ENCODE measurements at places on chromosomes 5 and 9. TPM values are rescaled to one million over a fixed set of nuclear protein-coding genes. Genes with fewer than 3 reads are reported as not detected.

PDE6A gene
- 3.2 TPM for total RNA-seq

PLAC8L1 gene
- 4.4 TPM for total RNA-seq

TNFSF15 gene
- total RNA-seq, result 0.06 TPM

PHF24 gene
- 93.3 TPM for total RNA-seq

BARHL1 gene
- not detected for total RNA-seq

ARHGEF39 gene
- 2.2 TPM for total RNA-seq

NEUROG1 gene
- not detected for total RNA-seq

DNA sequence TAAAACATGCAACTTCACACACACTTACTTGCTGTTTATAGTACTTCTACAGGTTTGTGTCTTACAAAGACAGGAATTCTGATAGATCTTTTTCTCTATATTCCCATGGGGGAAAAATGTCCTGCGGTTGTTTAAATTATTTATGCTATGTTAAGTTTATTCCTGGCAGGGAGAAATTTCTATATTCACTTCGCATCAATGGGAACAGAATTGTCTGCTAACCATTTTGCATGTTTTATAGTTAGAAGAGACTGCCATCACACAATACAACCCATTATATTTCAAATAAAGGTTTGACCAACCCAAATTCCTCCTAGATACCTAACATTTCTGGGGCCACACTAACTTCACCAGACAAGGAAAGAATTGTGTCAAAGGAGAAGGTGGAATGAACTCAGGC, 110.0 kb upstream of the PRR16 start:
- H3K27ac ChIP-seq, result no peak overlapping the region
- H3K36me3 ChIP-seq, result no peaks in the 10 kb centered on the region
- no peak overlapping the region for H3K4me3 ChIP-seq
- no peaks in the 10 kb centered on the region for H3K4me1 ChIP-seq

DNA sequence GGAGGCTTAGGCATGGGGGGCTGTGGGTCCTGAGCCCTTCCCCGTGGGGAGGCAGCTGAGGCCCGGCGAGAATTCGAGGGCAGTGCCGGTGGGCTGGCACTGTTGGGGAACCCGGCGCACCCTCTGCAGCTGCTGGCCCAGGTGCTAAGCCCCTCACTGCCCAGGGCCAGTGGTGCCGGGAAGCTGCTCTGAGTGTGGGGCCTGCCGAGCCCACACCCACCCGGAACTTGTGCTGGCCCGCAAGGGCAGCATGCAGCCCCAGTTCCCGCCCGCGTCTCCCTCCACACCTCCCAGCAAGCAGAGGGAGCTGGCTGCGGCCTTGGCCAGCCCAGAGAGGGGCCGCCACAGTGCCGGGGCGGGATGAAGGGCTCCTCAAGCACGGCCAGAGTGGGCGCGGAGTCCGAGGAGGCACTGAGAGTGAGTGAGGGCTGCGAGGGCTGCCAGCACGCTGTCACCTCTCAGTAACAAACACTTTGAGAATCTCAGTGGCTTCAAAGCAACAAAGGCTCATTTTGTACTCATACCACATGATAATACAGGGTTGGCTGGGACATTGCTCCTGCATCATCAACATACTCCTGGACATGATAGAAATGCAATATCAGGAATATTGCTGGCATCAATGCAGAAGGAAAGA, 265.7 kb upstream of the ANKRD55 start:
- H3K36me3 ChIP-seq, result no peaks in the 10 kb centered on the region
- no peak overlapping the region for H3K27ac ChIP-seq
- no peak overlapping the region for H3K4me3 ChIP-seq
- no peak for DNase-seq
- peaks cover 4% of the 10 kb centered on the region for H3K4me1 ChIP-seq

DNA sequence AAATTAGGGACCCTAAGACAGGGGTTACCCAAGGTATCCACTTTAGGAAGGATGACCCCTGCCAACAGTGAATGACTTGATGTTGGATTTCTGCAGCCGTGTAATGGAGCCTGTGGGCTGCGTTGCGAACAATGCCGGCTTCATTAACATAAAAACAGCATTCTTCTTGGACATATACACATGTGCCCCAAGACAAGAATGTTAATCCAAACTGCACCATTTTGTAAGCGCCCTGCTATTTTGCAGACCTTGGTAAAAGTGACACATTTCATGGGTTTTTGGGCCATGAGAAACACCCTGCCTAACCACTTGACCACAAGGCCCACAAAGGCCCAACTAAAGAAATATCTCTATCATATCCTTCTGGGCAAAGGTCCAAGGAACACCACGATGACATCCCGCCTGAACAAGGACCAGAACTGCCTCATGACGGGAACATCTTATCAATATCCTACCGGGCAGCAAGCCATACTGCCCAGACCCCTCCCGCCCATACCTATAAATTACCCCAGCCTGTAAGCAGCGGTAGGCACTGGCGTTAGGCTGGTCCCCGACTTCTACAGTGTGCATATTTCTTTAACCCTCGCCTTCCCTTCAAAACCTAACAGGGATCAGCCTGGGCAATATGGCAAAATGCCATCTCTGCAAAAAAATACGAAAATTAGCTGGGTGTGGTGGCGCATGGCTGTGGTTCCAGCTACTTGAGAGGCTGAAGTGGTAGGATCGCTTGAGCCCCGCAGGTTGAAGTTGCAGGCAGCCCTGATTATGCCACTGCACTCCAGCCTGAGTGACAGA, 9.7 kb upstream of the PDCD1LG2 start:
- peak overlapping the region; percentile 69 for H3K27ac ChIP-seq
- H3K27me3 ChIP-seq, result no peaks in the 10 kb centered on the region
- H3K4me3 ChIP-seq, result no peak overlapping the region

- no peak overlapping the region for H3K27ac ChIP-seq
- no peak overlapping the region for H3K4me3 ChIP-seq
- H3K36me3 ChIP-seq, result no peaks in the 10 kb centered on the region
- no peak for DNase-seq
Measured at GRCh38 chr5:154221371-154221896, 30.9 kb downstream of the GALNT10 start.

DNA sequence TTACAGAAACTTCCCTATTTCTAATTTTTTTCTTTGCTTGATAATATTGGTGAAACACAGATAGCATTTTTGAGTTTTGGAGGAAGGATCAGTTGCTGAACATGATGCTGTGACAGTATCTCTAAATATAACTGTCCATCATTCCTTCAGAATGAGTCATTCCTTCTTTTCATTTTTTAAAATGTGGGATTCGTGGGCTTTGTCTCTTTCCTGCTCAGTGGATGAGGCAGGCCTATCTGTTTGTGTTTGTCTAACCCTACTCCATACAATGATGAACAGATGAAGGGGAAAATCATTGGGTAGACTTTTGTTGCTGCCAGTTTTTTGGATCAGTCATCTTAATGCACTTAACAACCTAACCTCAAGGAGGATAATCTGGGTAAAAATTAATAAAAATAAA, 15.7 kb upstream of the OR13C8 start:
- no peaks in the 10 kb centered on the region for H3K4me1 ChIP-seq
- H3K36me3 ChIP-seq, result no peaks in the 10 kb centered on the region
- no peak overlapping the region for H3K27ac ChIP-seq
- no peak for DNase-seq

- H3K36me3 ChIP-seq, result no peaks in the 10 kb centered on the region
- H3K4me1 ChIP-seq, result no peaks in the 10 kb centered on the region
- DNase-seq, result no peak
- no peaks in the 10 kb centered on the region for H3K27me3 ChIP-seq
- H3K27ac ChIP-seq, result no peak overlapping the region
- no peak overlapping the region for H3K4me3 ChIP-seq
Measured at GRCh38 chr5:138662599-138662998, 87.4 kb upstream of the HSPA9 start.

DNA sequence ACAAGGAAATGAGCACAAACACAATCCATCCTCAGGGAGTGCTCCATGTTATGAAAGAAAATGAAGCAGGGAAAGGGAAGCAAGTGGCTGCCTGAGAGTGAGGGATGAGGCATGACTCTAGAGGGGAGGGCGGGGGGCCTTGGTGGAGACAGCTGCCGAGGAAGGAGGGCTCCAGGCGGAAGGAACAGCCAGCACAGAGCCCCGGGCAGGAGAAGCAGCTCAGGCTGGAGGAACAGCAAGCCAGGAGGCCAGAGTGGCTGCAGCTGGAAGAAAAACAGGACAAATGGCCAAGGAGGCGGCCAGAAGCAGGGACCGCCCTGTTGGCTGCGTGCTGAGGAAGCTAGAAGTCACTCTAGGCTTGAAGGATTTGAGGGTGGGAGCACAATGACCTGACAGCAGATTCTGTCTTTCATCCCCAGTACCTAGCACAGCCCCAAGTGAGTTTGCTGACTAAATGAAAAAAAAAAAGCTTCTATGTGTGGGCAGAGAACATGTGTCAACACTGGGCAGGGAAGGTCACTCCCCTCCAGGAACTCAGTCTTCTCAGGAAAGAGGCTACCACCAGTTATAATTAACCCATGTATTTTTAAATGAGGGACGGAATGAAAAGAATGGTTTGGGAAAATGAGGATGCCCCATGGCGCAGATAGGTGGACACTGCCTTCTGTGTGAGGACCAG, 142.8 kb downstream of the DCP2 start:
- peak; percentile 62 for DNase-seq
- H3K4me1 ChIP-seq, result peaks cover 10% of the 10 kb centered on the region
- no peaks in the 10 kb centered on the region for H3K27me3 ChIP-seq
- no peak overlapping the region for H3K4me3 ChIP-seq
- no peaks in the 10 kb centered on the region for H3K36me3 ChIP-seq

- no peaks in the 10 kb centered on the region for H3K36me3 ChIP-seq
- no peak for DNase-seq
- no peaks in the 10 kb centered on the region for H3K27me3 ChIP-seq
- no peak within 1 kb of the TSS for H3K4me3 ChIP-seq
- no peak within 1 kb of the TSS for H3K27ac ChIP-seq
Measured at GRCh38 chr5:141488591-141489561, at the start of gene PCDHGC5. Gene PCDHGC5 (plus strand): TSS chr5:141489081. CDS start chr5:141489241, 160 bp downstream.

- no peak overlapping the region for H3K27ac ChIP-seq
- DNase-seq, result no peak
- peaks cover 18% of the 10 kb centered on the region for H3K4me1 ChIP-seq
- H3K27me3 ChIP-seq, result no peaks in the 10 kb centered on the region
- no peak overlapping the region for H3K4me3 ChIP-seq
Measured at GRCh38 chr5:78629624-78630023, 18.9 kb downstream of the LHFPL2 start.

DNA sequence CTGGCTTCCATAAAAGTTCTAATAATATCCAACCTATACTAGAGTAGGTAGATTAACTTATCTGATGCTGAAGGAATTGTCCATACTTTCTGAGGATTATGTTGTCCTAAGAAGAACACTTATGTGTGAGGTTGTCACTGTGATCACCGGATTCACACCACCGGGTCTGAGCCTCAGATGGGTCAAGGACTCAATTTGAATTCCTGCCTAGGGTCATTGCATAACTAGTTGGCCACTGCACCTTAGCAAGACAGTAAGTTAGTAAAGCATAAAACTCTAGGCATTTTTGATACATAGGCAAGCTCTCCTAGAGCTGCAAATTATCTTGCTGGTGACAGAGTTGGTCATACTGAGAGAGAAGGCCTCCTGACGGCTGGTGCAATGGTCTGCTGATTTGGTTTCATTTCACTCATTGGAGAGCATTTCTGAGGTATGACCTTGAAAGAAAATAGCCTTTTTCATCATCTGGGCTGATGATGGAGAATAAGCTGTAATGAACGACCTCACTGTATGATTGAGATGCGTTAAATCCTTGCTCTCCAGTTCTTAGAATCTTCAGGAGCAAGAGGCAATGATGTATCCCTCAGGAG, 72.0 kb upstream of the CKMT2 start:
- no peaks in the 10 kb centered on the region for H3K27me3 ChIP-seq
- H3K27ac ChIP-seq, result no peak overlapping the region
- H3K36me3 ChIP-seq, result no peaks in the 10 kb centered on the region

- H3K4me3 ChIP-seq, result peak overlapping the region; percentile 6
- no peaks in the 10 kb centered on the region for H3K36me3 ChIP-seq
- H3K4me1 ChIP-seq, result no peaks in the 10 kb centered on the region
- H3K27ac ChIP-seq, result no peak overlapping the region
Measured at GRCh38 chr5:39598661-39599248, 174.0 kb upstream of the DAB2 start.

GRCh38 chr5:125343015-125343414, 596.6 kb upstream of the ZNF608 start:
- no peak overlapping the region for H3K4me3 ChIP-seq
- no peak for DNase-seq
- H3K4me1 ChIP-seq, result no peaks in the 10 kb centered on the region
- no peaks in the 10 kb centered on the region for H3K36me3 ChIP-seq
- no peak overlapping the region for H3K27ac ChIP-seq
- no peaks in the 10 kb centered on the region for H3K27me3 ChIP-seq

DNA sequence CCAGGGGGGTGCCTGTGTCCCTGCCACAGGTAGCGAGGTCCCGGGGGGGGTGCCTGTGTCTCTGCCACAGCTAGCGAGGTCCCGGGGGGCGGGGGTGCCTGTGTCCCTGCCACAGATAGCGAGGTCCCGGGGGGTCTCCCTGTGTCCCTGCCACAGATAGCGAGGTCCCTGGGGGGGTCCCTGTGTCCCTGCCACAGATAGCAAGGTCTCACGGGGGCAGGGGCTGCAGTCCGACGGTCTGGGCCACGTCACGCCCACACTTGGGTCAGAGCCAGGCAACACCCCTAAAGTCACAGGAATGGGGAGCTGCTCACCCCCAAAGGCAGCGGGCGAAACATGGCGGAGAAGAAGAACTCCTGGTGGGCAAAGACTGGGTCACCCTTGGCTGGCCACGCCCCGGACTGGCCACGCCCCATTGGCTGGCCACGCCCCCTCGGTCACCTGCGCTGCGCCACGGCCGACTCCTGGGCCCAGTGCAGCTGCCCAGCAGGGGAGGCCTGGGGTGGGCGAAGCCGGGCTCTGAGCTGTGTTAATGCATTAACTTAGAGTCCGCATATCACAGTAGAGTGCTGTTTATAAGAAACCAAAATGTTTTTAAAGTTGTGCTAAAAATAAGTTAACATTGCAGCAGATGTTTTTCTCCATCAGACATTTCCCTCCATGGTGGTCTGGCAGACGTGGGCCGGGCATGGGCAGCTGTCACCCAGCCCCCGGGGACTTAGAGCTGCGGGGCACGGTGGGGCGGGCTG, 7.0 kb downstream of the NOXA1 start:
- H3K27ac ChIP-seq, result no peak overlapping the region
- H3K27me3 ChIP-seq, result no peaks in the 10 kb centered on the region
- no peak overlapping the region for H3K4me3 ChIP-seq
- no peaks in the 10 kb centered on the region for H3K36me3 ChIP-seq

GRCh38 chr9:126375386-126375785, 48.8 kb downstream of the MVB12B start:
- peak; percentile 66 for DNase-seq
- H3K36me3 ChIP-seq, result no peaks in the 10 kb centered on the region
- H3K27ac ChIP-seq, result peak overlapping the region; percentile 77
- no peaks in the 10 kb centered on the region for H3K27me3 ChIP-seq

DNA sequence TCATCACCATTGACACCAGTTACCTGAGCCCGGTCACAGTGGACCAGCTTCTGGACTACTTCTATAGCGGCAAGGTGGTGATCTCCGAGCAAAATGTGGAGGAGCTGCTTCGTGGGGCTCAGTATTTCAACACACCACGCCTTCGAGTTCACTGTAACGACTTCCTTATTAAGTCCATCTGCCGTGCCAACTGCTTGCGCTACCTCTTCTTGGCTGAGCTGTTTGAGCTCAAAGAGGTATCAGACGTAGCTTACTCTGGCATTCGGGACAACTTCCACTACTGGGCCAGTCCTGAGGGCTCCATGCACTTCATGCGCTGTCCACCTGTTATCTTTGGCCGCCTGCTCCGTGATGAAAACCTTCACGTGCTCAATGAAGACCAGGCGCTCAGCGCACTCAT, 520 bp downstream of the CCIN start:
- H3K4me3 ChIP-seq, result no peak overlapping the region
- H3K36me3 ChIP-seq, result no peaks in the 10 kb centered on the region
- DNase-seq, result no peak
- no peaks in the 10 kb centered on the region for H3K4me1 ChIP-seq
- no peak overlapping the region for H3K27ac ChIP-seq
- H3K27me3 ChIP-seq, result no peaks in the 10 kb centered on the region

Data from testis (tissue), 5 donors.